T-helper 9 cell (primary cell): ENCODE measurements at places on chromosomes 4 and X.
A peak's percentile ranks its signal among the peaks of the same experiment; 100 is the strongest.

DNA sequence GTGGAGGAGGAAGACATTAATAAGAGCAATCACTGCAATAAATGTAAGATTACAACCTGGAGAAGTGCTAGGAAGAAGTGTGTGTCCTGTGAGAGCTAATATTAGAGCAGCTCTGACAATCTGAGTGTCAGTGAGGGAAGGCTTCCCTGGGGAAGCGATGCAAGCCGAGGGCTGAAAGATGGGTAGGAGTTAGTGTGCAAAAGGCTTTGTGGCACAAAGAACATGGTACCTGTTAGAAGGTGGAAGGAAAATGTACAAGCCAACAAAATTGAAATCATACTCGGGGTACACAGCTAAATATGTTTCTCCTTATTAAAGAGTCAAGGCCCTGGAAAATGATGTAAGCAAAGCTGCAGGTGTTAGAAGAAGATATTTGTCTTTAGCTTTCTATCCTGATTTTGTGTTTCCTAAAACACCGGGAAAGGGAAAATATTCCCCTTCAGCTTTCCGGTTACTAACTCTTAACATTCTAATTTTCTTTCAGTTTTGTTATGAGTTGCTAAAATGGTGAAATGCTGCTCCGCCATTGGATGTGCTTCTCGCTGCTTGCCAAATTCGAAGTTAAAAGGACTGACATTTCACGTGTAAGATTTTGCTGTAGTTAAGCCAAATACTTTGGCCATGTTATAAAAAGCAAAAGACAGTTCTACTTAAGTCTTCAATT is 808 bp downstream of the THAP6 start:
- DNase-seq, result no peak

DNA sequence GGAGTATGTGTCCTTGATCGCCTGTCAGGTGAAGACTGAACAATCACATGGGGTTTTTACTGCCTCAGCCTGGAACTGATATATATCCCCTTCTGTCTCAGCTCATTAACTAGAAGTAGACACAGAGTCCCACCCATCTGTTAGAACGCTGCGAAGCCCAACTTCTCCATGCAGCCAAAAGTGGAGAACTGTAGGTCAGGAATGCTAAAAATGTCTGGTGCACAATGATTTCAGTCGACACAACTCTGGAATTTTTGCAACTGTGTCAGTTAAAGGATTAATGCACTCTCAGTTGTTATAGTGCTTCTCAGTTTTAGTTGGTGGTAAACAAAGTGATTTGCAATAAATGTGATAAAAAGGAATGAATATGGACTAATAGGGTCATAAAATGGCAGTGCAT is 287.2 kb downstream of the INPP4B start:
- DNase-seq, result no peak

- DNase-seq, result no peak
These were observed 3.3 kb upstream of the GASK1B start for GRCh38 chr4:158176108-158176507.

DNA sequence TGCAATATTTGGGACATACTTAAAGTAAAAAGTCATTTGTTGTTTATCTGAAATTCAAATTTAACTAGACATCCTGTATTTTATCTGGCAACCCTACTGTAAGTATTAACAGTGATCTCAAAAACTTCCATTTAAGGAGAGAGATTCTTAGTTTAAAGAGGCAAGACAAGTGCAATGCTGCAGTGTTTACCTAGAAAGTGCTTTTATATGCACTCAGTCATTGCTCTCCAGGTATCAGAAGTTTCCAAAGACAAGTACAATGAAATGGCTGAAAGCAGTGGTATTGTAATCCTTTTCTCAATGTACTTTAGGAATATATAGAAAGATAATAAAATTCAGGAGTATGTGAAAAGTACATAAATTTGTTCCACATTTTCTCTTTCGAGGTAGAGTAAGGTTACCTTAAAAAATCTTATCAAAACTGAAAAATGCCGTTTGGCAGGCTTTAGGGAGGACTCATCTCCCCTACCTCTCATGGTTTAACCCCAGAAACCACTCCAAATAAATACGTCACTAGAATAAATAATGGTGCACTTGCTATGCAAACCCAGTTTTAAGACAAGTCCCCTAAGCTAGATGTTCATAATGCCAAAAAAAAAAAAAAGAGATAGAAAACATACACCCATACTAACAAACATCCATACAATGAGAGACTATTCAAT is 45.7 kb downstream of the ELF2 start:
- no peak for DNase-seq

- DNase-seq, result no peak
These were observed 108.6 kb downstream of the CENPC start for GRCh38 chr4:67436742-67437141.

DNA sequence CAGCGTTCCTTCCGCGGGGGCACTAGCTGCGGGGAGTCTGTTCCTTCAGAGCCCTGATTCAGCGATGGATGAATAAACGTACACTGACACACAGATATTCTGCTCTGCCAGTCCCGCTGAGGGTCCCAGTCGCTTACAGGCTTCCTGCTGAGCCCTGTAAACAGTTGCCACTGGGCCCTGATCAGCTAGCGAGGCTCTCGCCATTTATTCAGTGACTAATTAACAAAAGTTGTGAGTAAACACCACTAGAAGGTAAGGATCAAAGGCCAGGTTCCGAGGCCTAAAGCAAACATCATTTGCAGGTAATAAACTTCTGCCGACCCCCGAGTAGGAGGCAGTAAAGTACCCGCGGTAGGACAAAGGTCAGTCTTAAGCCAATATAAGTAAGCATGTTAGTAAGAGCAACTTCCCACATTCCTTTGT is 442.6 kb upstream of the GALNT7 start:
- DNase-seq, result no peak

- DNase-seq, result no peak
These were observed 26.2 kb downstream of the FBXW7 start for GRCh38 chr4:152509595-152510225.

GRCh38 chr4:32472918-32473317 is 1752.7 kb downstream of the PCDH7 start:
- no peak for DNase-seq

DNA sequence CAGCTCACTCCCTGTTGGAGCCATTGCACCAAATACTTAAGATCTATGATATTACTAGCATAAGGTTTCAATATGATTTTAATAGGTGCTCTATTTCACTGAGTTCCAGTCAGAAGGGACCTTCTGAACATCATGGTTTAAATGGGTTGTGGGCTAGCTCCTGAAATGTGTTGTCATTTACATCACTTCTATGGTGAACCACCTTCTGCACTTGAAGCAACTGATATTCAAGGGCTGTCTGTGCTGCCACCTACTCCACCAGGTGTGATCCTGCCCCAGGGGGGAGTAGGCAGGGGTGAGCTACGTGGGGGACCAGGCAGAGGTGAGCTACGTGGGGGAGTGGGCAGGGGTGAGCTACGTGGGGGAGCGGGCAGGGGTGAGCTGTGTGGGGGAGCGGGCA is 35.2 kb downstream of the RNF175 start:
- DNase-seq, result no peak

- DNase-seq, result peak; percentile 96
These were observed at the start of gene GRSF1 for GRCh38 chr4:70839589-70840093. Gene GRSF1, minus strand, starts transcription at chr4:70839890. Its CDS starts 63 bp downstream, at chr4:70839827.

DNA sequence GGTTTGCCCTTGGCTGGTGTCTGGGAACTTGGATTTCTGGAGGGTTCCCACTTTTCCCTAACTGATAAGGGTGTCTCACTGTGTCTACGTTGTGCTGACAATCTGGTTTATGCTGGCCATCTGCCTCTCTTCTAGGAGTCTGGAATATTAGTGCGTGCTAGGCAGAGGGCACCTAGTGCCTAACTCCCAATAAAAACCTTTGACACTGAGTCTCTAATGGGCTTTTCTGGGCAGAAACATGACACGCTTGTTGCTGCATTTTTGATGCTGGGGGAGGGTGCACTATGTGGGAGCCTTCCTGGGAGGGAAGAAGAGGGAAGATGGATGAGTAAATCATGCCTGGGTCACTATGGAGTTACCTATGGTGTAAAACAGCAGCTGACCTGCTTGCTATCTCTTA is 16.3 kb upstream of the ZNF41 start:
- no peak for DNase-seq

DNA sequence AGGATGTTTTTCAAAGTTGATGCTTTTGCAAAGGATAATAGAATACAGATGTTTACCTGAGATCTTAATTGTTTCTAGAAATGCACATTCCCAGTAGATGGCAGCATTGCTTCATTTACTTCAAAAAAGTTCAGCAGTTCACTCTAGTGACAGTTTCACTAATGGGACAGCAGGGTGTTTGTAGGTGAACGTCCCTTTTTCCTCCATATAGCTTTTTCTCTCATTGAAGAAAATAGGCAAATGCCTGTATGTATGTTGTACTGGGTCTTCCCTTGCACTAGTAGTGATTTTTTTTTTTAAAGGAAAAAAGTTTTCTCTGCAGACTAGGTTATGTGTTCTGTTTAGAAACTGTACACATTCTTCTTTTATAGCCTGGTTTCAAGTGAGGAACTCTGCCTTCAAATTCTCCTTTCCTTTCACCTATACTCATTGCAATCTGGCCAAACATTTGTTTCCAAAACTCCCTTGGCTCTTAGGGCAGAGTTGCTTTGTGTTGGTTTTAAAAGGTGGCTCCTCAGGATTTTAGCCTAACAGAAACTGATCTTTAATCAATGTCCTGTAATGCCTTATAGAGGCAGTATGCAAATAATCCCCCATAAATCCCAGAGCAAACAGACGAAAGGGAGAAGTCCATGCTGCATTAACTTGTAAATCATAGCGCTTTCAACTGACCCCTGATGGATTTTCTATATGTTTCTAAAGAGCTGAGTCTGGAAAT is 86.3 kb downstream of the EGF start:
- no peak for DNase-seq

DNA sequence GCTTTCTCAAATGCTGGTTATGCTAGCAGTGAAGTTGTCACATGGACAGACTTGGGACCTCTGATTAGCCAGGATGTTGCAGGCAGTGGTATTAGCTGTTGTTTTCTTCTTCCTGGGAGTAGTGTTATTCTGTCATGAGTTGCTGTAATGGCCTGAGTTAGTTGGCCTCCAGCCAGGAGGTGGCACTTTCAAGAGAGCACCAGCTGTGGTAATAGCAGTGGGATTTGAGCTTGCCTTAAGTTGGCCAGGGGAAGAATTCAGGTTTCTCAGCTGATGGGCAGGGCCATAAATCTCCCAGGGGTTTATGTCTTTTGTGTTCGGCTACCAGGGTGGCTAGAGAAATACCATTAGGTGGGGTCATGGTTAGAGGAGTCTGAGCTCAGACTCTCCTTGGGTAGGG is 132.6 kb downstream of the GLUD2 start:
- DNase-seq, result no peak

GRCh38 chrX:119398587-119398973 is 556 bp upstream of the SLC25A43 start:
- DNase-seq, result no peak

GRCh38 chr4:67401902-67402301 is 143.4 kb downstream of the CENPC start:
- no peak for DNase-seq

GRCh38 chrX:99271641-99272040 is 1138.4 kb downstream of the PCDH19 start:
- DNase-seq, result no peak

GRCh38 chrX:132704769-132705168 is 215.9 kb upstream of the MBNL3 start:
- DNase-seq, result no peak

- no peak for DNase-seq
These were observed 48.0 kb downstream of the ARAP2 start for GRCh38 chr4:36196145-36196913.

DNA sequence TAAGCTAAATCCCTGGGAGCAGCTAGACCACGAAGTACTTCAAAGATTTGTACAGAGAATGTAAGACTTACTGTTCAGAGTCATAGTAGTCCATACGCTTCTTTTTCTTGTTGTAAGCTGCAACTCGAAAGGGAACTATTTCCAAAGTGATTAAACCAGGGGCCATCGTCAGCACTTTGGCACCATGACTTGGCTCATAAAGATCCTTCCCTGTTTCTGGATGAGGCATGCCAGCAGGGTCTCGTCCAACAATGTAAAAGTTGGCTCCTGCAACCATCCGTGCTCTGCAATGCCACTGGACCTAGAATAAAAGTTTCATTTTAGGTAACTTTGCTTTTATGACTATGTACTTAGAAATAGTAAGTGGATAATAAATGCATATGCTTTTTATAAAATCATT is 88.5 kb downstream of the PAPSS1 start:
- DNase-seq, result no peak

- DNase-seq, result no peak
These were observed 88.2 kb upstream of the TECRL start for GRCh38 chr4:64497491-64497890.

DNA sequence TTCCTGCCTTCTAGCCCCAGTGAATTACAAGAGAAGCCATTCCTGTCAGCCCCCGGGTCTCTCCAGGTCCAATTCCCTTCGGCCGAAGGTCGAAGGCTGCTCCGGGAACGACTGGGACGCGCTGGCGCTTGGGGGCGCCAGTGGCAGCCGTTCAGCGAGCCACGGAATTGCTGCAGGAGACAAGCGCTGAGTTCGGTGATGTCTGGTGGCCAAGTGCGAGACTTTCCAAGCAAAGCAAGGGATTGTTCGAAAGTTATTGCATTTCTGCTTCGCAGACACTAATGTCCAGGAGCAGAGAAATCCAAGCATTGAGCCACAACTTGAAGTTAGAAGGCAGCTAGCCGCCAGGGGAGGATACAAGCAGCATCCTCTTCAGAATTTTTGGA is 1.1 kb upstream of the DKK2 start:
- no peak for DNase-seq

DNA sequence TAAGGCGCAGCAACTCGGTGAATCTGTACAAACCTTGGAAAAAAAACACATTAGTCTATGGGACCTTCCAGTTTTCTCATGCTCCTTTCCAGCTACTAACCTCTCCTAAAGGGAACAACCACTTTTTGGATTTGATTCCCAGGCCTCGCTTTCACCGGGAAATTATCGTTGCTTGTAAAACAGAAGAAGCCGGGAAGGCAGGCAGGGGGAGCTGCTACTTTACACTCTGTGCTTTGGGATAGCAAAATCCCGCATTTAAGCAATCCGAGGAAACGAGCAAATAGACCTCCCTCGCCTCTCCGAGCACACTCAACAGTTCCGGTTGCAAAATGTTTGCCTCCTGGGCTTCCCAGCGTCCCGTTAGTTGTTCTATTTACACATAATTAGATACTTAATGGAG is 1.2 kb downstream of the CD38 start:
- DNase-seq, result no peak

DNA sequence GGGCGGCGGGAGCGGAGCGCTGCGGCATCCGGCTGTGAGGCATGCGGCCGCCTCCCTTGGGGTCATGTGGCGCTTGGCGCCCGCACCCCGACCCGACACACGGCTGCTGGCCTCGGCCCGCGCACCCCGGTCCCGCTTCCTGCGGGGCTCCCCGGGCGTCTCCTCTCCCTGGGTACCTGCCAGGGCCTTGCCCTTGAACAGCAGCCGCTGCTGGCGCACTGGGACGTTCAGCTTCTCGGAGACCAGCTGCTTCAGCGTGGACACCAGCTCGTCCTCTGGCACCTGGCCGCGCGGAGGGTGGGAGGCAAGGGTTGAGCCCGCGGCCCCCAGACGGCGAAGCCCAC is 391 bp downstream of the UBL4A start:
- peak; percentile 22 for DNase-seq

DNA sequence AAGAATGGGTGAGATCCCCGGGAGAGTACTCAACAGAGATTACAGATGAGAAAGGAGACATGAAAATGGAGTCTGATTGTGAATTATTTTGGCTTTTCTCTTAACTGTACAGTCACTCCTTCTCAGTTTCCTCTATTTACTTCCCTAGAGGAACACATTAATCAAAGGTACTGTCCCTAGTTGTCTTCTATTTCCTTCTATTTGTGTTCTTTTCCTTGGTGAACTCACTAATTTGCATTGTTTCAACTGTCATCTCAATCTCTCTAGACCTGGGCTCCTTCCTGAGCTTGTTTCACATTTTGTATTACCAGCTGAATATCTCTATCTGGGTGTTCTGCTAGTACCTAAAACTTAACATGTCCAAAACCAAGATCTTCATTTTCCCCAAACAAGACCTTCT is 59.8 kb downstream of the ABCB7 start:
- DNase-seq, result no peak
